ENCODE measurements at places on chromosomes 4 and X.

DNA sequence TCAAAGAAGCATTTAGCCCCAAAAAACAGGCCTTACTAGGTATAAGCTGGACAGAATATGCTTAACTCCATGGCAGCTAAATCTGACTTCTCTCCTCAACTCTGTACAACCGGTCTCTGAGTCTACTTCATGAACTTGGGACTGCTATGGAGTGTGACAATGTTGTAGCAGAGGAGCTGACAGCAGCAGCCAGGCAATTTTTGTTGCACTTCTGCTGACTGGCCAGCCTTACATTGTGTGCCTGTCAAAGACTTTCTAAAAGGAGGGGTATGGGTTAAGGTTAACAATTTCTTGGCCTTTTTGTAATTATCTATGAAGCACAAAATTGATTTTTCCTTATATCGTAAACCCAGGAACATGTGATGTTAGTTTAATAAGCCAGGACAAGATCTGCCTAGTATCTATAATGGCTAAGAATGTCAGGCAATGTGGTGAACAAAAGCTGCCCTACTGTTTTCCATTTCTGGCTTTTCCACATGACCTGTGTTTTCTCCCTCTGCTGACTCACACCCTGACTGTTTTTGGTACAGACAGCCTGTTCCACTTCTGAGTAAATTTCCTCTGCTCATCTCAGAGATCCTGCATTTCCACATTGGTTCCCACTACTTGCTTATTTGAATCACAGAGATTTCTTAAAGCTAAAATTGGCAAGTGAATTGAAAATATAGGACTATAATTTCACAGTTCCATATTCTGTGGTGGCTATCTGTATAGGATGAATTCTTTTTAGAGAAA is 9.3 kb downstream of the NOX1 start:
- DNase-seq: no peak

- DNase-seq: no peak
Measured at GRCh38 chrX:136255541-136255940, 4.3 kb upstream of the MAP7D3 start.

DNA sequence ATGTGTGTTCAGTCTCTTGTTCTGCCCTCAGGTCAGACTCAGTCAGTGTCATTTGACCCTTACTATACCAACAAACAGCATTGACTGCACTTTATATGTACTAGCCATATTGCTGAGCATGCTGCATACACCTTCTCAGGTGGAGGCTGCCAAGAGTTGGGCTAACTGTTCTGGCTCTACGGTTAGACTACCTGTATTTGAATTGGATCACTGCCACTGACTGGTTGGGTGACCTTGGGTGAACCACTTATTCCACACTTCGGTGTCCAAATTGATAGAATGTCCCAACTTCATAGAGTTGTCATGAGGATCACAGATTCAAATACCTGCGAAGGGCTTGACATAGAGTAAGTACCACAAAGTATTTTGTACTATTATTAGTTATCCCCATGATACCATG is 91.2 kb upstream of the GPR50 start:
- DNase-seq: no peak

DNA sequence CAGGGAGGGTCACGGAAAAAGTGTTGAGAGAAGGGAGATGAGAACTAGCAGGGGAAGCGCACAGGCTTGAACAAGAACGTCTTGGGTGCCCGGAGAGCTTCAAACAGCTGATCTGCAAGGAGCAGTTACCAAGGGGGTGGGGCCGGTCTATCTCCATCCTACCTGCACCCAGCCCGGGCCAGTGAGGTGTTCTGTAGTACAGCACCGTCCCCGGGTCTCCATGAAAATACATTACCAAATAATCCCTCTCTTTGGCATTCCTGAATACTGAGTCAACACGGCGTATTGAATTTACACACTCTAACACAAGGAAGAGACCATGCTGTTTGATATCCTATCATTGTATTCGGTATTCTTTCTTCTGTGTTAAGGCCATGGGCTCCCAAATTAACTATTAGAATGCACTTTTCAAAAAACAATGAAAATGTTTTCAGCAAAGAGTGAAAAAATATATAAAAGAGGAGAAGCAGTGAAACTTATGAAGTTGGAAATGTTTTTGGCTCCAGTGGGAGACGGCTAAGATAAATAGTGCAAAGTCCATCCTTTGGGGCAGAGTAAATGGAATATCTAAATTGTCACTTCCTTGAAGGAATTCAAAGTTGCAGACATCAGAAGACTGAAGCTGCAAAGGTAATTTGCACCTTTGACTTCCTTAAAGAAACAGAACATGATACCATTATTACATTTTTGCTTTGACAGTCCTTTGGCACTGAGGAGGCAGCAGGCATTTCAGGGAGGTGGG is 90.3 kb downstream of the DHRSX start:
- no peak for DNase-seq

DNA sequence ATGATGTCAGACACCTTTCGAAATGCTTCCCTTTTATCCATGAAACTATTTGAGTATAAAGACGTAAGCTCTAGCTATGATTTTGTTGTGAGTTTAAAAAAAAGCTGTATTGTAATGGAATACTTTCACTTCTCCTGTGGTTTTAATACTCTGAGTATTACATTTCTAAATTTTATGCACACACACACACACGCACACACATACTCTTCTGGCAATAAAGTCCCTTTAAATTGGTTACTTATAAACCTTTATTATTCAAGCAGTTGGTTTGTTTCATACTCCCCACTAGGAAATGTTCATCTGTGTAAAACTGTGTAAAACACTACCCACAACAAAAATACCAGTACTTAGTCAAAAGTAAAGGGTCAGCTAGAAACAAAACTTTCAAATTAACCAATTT is 18.2 kb downstream of the VAMP7 start:
- DNase-seq: no peak

GRCh38 chrX:82961129-82961528 is 547.0 kb upstream of the POU3F4 start:
- peak; percentile 41 for DNase-seq

GRCh38 chrX:152139589-152139988 is 1.2 kb upstream of the MAGEA10 start:
- no peak for DNase-seq

- DNase-seq: no peak
Measured at GRCh38 chr4:18635531-18635930, 614.0 kb upstream of the LCORL start.

DNA sequence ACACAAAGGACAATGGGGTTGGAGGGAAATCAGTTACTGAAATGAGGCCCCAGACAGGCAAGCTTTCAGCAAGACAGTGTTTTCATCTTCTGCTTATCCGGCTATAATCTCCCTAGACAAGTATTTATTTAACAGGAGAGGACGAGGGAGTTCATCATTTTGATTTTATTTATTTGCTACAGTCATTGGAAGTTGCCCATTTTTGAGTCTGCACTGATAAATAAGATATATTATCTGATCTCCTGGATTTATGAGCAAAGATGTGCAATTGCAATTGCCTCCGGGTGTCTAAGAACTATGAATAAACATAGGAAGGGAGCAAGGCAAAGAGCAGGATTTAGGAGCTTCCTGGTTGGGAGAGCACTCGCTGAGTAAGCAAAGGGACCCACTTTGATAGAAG is 263.2 kb upstream of the EDA2R start:
- DNase-seq: no peak

DNA sequence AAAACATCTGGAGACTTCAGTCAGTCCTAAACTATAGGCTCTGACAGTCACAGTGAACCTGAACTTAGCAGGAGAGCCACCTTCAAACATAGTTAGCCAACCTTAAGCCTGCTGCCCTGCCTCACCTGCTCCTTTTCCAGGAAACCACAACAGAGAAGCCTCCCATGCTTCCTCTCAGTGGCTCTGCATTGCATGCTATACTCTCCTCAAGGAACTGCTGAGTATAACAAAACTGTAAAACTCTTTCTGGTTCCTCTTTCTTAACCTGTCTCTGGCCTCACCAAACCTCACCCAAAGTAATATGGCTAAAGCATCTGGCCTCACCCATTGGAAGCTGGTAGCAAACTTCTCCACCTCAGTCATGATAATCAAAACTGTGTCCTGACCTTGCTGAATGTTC is 122.1 kb downstream of the ANKRD50 start:
- DNase-seq: no peak

GRCh38 chr4:6916587-6917460 is 7.2 kb downstream of the TBC1D14 start:
- DNase-seq: no peak

Data from H9 (cell line).